ENCODE measurements at places on chromosomes 2 and 18. TPM values are rescaled to one million over a fixed set of nuclear protein-coding genes. Genes with fewer than 3 reads are reported as not detected.

GRCh38 chr2:197297266-197297665 lies 13.3 kb downstream of the ANKRD44 start:
- no peak for DNase-seq

The GPR39 gene
- total RNA-seq, result 18.0 TPM

DNA sequence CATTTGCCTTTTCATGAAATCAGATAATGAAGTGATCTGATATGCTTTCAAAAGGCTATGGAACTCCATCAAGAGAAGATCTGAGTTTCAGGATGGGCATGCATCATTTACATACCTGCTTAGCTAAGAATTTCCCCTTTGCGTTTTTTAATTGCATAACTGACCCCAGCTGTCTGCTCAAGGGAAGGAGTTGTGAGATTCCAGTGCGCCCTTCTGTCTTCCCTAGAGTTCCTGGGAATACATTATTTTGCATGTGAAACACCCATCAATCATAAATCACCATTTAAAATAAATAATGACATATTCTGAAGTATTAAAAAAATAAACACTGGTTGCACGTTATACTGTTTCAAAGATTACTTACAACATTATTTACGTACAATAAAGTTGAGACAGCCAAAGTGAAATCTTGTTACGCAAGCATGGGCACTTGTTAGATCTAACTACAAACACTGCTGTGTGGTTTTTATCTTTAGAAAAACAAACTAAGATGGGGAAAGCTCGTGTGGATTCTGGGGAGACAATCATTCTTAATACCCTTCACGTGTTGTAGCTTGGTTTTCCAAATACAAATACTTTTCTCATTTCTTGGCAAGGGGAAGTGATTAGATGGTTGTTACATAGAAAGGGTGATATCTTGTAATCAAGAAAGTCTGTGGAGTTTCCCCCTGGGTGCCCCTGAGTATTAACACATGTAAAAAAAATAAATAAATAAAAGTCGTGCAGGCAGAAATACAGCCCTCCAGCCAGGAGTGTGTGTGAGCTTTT lies 125.7 kb upstream of the LMAN1 start:
- no peak for DNase-seq

GRCh38 chr2:224126440-224126839 lies 87.4 kb upstream of the SERPINE2 start:
- DNase-seq, result no peak

DNA sequence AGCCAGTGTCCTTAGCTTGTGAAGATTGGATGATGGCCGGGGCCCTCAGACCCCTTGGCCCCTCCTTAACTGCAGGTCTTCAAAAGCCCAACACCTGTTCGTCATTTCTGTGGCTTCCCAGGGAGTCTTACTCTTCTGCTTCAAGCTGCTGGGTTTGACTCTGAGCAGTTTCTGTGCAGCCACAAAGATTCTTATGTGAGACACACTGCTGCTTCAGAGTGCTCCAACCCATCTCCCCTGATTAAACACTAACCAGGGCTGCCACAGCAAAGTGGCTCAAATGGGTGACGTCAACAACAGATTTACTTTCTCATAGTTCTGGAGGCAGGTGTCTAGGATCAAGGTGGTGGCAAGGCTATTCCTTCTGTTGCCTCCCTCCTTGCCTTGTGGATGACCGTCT lies 40.8 kb downstream of the TSN start:
- DNase-seq, result no peak

DNA sequence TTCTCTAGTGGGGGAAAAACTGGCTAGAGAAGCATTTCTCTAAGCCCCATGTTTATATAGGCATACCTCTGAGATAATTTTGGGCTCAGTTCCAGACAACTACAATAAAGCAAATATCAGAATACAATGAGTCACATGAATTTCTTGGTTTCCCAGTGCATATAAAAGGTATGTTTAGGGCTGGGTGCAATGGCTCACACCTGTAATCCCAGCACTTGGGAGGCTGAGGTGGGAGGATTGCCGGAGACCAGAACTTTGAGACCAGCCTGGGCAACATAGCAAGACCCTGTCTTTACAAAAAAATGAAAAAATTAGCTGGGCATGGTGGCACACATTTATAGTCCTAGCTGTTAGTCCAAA lies 22.2 kb downstream of the TSN start:
- peak; percentile 53 for DNase-seq

DNA sequence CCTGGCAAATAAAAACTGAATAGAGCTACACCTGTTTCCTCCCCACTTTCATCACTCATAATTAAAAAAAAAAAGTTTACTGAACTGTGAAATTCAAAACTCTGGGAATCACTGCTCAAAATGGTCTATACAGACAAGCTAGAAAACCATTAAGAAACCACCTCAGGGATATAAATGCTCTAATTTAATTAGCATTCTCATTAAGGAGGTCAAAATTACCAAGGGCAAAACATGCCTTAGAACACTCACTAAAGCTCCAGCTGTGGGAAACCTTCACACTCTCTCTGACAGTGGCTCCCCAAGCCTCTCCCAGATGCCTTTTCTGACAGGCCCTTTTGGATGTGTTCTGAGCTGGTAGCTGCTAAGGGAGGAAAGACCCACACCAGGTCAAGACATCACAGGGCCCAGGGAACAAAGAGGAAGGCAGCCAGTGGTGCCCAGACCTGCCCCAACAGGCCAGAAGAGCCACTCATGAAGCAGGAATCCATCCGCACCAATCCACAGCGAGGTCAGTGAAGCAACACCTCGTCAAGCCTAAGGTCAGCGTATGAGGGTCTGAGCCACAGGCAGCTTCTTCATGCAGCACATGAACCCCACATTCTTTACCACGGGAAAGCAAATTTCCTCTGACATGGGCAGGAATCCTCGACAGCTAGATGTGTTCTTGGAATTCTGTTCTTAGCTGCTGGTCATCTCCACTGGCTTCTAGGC lies 35.6 kb downstream of the XDH start:
- no peak for DNase-seq

DNA sequence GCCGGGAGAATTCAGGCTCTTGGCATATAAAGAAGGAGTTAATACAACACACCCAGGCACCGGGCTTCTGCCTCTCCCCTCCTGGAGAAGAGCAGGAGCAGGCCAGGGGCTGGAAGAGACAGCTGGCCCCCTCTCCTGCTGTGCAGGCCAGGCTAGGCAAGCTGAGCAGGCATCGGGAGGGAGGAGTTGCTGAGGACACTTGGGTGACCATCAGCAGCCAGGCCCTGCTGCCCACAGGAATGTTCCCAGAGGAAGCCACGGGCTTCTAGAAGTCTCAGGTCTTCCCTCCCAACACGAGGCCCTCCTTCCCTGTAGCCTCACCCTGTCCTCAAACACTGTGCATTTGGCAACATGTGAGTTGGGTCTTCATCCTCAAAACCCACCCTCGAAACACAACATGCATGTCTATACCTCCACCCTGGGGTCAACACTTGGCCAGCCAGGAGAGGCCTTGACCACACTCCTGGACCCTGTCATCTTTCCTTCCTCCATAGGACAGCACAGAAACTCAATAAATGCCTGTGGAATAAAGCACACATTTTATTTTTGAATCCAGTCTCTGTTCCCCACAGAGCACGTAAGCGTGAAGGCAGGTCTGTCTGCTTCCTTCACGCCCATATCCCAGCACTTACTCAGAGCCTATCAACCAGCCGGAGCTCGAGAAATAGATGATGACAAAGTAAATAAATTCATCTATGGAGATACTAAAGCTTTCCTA lies 433.8 kb upstream of the ID2 start:
- DNase-seq, result no peak

The HMSD gene
- total RNA-seq, result not detected

DNA sequence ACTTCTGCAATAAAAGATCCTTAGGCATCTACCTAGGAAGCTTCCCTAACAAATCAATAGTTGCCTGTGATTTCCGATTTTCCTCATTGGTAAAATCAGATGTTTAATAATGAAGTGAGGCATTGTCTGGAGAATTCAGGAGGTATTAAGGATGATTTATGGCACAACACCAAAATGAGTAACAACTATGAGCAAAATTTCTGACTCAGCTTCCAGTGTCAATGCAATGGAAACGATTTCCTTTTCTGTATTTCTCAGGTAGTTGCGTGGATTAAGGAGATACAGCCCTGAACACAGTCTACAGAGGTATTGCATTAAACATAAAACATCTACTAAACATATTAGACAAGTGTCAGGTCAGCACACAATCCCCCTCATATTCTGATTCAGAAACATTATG lies 99.5 kb downstream of the EPB41L3 start:
- no peak for DNase-seq
